ENCODE measurements at places on chromosomes 5 and 9.

DNA sequence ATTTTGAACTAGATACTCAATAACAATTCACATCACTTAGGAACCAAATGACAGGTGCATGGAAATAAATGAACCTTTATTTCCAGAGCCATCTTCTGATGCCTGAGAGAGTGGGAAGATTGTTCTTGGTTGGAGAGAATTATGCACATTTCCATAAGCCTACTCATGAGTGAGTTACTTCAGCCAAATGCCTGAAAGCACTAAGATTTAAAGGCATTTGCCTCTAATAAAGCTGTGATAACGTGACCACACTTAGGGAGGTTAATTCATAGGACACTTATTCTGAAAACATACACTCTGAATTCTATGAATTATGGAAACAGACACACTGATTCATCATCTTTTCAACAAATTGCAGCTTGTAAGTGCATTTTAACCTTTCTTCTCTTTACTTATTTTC, 40.0 kb downstream of the KCTD16 start:
- DNase-seq: no peak

GRCh38 chr5:109962882-109963603, 273.3 kb downstream of the MAN2A1 start:
- DNase-seq: no peak

GRCh38 chr5:91359962-91360609, 23.0 kb downstream of the ARRDC3 start:
- no peak for DNase-seq

- DNase-seq: no peak
These were observed 1.2 kb upstream of the TJP2 start for GRCh38 chr9:69172895-69173294.

- no peak for DNase-seq
These were observed 37.4 kb downstream of the SEMA4D start for GRCh38 chr9:89460551-89460950.

DNA sequence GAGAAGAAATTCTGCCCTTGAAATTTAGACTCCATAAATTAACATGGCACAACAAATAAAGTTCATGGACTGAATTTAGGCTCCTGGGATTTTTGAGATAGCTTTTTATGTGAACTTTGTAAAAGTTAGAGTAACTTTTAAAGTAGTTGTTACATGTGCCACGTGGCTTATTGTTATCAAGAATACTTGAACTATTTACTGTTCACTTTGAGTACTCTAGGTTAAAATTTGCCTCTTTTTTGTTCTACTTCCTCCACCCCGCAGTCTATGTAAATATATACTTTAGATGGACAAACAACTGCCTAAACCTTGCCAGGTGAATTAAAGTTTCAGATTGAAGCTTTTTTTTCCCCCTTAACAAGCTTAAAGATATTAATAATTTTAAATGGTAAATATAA, 457.9 kb downstream of the RAB3C start:
- DNase-seq: no peak

DNA sequence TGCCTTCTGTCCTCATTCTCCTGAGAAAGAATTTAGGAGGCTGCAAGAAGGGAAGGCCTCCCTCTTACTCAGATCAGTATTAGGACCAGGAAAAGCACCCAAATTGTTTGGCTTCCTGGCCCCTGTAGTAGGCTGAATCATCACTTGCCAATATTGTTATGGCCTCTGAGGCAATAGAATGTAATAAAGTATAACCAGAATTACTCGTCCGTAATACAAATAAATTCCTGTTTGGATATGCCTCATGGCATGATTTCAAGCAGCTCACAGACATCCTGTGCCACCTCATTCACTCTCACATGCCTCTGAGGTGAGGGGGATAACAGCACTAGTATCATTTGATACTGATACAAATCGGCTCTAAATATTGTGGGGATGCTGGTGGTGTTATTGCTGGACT, 427.3 kb downstream of the ISL1 start:
- no peak for DNase-seq

GRCh38 chr5:74638544-74638969, 2.0 kb downstream of the ENC1 start:
- no peak for DNase-seq

DNA sequence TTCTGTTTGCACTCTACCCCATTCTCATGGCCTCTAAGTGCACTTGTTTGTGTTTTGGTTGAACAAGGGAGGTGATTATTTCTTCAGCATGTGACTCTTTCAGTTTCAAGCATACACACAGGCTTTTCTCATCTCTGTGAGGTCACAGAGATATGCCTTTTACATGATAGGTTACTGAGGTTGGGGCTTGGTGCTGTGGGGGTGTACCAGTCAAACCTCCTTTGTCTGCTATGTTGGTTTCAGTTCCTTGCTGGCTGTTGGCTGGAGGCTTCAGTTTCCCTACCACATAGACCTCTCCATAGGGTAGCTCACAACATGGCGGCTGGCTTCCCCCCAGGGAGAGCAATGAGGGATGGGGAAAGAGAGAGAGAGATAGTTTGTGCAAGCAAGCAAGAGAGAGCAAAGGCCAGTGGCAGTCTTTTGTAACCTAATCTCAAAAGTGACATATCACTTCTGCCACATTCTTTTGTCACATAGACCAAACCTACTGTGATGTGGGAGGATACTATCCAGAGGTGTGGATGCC, 96.7 kb upstream of the SEMA6A start:
- no peak for DNase-seq

DNA sequence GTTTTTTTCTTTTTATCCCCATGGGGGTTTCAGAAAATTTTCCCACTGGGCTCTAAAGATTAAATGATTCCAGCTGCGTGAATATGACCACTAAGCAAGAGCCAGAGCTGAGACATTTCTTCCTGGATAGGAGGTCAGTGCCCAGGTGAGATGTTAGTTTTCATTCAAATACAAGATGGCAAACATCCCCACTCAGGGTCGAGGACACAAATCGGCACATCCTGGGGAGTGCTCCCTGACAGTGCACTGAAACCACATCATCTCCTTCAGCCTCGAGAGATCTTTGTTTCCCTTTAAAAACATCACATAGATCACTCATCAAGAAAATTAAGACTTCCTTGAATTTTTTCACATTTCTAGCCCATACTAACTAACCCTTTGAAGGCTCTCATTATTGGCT, 273.2 kb upstream of the PANK3 start:
- DNase-seq: peak; percentile 33

DNA sequence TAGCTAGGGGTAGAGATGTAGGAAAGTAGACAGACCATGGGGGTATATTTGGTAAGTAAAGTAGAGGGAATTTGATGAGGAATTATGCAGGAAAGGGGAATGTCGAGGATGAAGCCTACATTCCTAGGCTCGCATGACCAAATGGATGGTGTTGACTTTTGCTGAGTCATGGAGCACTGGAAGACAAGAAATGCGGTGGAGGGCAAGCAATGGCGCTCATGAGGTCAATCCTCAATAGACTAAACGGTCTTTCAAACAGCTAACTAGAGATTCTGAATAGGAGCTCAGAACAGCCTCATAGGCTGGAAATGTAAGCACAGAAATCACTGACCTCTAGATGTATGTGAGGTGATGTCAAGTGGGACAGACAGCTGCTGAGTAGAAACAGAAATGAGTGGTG, 50.7 kb upstream of the FST start:
- no peak for DNase-seq

- no peak for DNase-seq
These were observed 17.5 kb upstream of the CCDC192 start for GRCh38 chr5:127685662-127686061.

DNA sequence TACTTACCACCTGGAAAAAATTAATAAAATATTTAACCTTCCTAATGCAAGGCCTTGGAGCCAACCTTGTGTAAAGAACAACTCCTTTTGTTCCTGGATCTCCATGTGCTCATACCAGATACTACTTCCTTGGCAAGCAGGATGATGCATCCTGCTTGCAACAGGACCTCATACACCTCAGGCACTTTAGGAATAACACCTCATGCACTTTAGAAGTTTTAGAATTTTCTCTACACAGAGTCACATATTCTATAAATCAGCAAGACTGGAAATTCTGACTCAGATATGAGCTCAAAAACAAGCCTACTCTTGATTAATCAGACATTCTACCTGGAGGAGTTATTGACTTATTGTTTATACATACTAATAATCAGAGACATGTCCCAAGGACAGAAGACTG, 209.6 kb upstream of the CDH10 start:
- DNase-seq: no peak

DNA sequence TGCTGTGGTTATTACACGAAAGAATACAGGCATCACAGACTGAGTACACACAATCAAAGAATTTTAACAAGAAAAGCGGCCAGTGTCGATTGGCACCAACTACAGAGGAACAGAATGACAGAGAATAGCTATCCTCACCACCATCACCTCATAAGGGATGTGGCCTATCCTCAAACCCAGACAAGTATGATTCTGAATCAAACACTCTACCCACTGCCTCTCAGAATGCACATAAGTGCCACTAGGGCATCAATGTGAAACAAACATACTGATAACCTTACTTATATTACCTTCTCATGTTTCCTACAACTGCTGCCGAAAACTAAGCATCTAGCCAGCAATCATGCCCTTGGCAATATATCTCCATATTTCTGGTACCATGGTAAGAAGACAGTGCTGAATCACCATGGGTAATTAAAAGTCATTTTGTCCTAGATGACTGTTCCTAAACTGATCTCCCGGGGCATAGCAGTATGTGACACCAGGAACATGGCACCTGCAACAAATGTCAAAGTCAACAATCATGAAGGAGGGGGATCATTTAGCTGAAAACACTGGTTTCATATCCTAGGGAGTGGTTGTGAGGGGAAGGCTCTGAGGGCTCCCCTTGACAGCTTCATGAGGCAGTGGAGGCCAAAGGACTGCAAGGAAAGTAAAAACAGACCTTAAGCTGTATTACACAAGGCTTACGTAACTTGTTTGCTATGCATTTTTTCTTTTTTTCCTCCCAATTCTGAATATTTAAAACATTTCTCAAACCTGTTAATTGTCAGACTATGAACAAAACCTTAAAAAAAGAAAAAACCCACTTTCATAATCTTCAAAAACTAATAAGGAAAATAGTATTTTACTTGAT, 88.3 kb downstream of the LHFPL2 start:
- DNase-seq: peak; percentile 80

DNA sequence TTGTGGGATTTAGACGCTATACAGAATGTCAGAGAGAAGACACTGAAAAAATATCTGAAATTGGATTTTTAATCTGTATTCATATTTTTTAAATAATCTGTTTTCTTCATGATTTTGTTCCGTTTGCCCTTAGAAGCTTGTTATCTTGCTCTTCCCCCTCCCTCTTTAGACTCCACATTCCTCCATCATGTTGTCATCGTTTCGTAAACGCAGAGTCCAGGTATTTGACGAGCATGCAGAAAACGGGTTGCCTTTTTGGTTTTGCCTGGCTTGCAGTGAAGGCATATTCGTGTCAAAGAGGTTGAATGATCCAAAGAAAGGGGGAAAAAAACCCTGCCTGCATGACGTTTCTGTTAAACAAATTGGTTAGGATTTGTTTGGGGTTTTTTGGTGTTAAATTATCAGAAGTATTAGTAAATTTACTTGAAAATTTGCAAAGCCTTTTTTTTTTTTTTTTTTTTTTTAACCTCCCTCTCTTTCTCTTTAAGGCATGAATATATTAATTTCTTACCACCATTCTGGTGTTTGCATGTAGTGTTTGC, 2.9 kb downstream of the SPTAN1 start:
- no peak for DNase-seq

DNA sequence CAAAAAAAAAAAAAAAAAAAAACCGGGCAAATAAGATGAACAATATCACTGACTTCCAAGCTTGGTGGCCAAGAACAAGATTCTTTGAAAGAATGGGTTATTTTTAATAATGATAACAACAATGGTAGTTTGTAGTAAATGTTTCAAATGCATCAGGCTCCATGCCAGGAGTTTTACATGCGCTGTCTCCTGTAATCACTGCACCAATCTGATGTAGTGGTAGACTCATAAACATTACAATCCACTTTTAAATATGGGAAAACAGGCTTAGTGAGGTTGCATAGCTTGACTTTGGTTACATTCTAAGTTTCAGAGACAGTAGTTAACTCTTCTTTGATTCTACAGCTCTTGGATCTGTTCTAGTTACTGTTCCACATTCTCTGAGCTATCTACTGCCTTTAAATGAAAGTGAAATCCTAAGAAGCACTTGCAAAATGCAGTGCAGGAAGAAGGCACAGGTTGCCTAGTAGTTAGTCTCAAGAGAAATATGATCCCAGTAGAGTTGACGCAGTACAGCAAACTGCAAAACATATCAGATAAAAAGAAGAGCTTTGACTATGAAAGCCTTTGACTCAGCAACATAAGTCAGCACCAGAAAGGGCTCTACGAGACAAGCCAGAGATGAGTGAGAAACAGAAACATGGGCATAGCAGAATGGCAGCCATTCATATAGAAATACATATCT, 62.1 kb downstream of the PDE4D start:
- no peak for DNase-seq

DNA sequence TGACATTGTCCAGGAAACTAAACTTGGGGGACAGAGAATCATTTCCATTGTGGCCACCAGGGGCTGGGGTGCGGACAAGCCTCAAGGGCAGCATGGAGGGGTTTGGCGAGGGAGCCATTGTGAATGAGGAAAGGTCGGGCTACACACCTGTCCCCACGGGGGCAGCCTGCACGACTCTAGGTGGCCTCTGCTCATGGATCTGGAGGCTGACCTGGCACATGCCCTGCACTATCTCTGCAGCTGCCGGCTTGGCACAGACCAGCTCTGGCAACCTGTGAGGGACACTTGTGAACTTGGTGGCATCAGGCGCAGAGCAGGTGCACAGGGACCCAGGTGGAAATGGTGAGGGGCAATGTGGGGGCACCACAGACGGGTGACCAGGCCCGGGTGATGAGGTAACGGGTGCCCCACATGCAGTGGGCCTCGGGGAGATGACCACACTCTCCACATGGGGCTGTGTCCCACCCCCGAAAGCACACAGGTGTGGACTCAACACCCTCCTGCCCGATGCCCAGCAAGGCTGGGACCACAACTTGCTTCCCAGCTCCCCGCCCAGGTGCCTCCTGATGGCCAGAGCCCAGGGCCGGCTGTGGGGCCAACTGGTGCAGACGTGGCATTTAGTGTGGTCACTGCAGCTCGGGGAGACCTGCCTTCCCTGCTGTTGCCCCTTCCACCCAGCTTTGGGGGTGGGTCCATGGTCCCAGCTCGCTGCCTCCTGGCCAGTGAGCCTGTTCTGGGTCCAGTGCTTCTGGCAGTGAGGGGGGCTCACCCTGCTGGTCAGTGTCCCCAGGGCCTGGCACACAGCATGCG, 60.9 kb upstream of the UBAC1 start:
- no peak for DNase-seq

DNA sequence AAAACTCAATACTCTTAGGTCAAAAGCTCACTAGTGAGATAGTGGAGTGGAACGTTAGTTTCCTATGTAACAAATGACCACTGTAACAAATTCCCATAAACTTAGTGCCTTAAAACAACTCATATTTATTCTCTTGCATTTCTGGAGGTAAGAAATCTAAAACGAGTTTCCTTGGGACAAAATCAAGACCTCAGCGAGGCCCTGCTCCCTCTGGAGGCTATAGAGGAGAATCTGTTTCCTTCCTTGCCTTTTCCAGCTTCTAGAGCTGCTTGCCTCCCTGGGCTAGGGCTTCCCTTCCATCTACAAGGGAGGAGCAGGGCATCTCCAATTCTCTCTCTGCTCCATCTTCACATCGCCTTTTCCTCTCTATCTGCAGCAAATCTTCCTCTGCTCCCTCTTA, 32.0 kb downstream of the SEMA5A start:
- no peak for DNase-seq

- no peak for DNase-seq
These were observed 6.9 kb upstream of the TRAF1 start for GRCh38 chr9:120933310-120934055.
